GM04504 (cell line): ENCODE measurements at places on chromosomes 1 and 21.
A peak's percentile ranks its signal among the peaks of the same experiment; 100 is the strongest.

- peak; percentile 44 for DNase-seq
Observed at GRCh38 chr1:152048416-152049009, 11.7 kb upstream of the S100A11 start.

DNA sequence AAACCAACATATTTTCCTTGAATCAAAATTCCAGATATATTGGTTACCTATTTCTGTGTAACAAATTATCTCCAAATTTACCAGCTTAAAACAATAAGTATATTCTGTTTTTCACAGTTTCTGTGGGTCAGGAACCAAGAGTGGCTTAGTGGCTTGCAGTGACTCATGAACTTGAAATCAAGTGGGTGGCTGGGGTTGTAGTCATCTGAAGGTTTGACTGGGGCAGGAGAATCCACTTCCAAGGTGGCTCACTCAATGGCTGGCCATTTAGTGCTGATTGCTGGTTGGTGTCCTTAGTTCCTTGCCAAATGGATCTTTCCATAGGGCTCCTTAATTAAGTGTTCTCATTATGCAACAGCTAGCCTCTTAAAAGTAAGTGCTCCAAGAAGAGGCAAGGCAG lies 43.8 kb downstream of the ALG14 start:
- no peak for DNase-seq

DNA sequence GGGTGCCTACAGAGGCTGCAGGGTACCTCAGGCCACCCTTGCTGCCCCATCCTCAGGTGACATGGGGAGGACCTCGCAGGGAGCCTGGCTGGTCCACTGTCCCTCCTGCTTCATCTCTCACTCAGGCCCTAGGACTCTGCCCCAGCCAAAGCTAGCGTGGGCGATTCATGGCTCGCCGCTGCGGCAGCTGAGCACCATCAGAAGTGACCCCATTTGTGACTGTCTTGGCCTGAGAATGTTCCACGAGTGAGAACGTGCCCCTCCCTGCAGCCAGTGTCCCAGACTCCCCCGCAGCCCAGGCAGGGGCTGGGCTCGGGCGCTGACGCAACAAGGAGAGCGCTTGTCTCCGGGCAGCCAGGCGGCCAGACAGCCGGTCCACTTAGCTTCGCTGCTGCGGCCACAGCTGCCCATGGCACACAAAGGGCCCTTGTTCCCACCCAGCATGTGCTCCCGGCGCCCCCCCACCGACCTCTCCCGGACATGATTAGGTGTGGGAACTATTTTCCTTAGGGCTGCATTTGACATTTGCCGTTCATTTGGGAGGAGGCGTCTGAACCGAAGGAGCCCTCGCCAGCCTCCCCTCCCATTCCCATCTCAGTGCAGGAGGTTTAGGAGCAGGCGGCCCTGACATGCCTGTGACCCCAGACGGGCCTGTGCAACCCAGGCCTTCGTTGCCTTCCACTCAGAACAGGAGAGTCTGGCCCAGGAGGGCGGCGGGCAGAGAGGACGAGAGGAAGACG lies 19.3 kb upstream of the POFUT2 start:
- DNase-seq, result peak; percentile 33

GRCh38 chr1:37274486-37274885 lies 199.9 kb upstream of the ZC3H12A start:
- DNase-seq, result no peak

- no peak for DNase-seq
Observed at GRCh38 chr1:204566583-204566955, 50.4 kb downstream of the MDM4 start.

GRCh38 chr21:40830836-40831235 lies 16.1 kb downstream of the DSCAM start:
- DNase-seq, result no peak

- DNase-seq, result no peak
Observed at GRCh38 chr1:40796939-40797667, 13.5 kb downstream of the KCNQ4 start.

DNA sequence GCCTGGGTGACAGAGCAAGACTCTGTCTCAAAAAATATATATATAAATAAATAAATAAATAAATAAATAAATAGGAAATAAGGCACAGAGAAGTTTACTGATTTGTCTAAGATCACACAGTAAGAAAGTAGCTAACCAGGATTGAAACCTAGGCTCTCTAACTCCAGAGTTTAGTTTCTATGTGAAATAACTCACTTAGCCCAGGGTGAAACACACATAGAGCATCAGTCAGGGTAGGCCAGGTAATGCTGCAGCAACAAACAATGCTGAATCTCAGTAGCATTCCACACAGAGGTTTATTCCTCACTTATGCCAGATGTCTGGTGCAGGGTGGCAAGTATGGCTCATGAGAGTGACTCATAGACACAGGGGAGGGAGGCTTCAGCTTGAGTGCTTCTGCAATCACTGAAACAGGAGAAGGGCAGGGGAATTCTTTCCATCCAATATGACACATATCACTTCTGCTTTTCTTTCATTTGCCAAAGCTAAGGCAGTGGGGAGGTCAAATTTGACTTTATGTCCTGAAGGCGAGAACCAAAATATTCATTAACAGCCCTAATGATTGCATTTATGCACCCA lies 37.1 kb upstream of the KANK4 start:
- DNase-seq, result peak; percentile 47

GRCh38 chr1:236494586-236495466 lies 29.0 kb upstream of the LGALS8 start:
- DNase-seq, result no peak

DNA sequence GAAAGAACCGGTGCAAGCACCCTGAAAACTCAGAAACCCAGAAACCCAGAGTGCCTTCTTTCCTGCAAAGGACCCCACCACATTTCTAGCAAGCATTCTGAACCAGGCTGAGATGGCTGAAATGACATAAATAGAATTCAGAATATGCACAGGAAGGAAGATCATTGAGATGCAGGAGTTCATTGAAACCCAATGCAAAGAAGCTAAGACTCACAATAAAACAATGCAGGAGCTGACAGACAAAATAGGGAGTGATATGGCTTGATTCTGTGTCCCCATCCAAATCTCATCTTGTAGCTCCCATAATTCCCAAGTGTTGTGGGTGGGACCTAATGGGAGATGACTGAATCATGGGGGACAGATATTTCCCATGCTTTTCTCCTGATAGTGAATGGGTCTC lies 22.8 kb upstream of the SGIP1 start:
- DNase-seq, result no peak

- no peak for DNase-seq
Observed at GRCh38 chr1:23356471-23357137, 12.5 kb upstream of the HNRNPR start.

GRCh38 chr21:31530897-31531705 lies 128.4 kb upstream of the SOD1 start:
- no peak for DNase-seq

DNA sequence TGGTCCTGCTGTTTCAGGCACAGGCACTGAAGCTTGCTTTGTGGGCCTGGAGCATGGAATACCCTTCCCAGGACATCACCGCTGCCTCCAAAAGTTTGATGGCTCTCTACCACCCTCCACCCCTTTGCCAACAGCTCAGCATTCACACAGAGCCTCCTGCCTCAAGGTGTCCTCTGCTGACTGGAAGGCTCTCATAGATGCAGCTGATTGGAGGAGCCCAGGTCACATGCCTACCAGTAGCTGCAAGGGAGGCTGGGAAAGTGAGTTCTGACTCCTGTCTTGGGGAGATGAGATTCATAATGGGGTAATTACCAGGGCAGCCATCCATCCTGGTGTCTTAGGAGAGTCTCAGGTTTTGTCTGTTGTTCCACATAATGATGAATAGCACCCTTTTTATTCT lies 124.8 kb upstream of the GRIK3 start:
- no peak for DNase-seq

DNA sequence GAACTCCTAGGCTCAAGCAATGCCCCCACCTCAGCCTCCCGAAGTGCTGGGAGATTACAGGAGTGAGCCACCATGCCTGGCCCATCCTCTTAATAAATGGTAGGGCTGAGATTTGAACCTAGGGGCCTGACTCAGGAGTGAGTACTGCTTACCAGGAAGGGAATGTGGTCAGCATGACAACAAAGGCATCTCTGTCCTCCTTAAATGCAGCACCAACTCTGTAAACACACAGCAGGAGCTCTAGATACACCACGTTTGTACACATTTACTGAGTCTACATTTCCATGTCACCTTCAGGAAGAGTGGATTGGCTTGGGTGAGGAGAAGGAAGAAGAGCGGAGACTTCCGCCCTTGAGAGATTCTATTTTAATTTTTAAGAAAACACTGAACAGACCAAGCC lies 38.5 kb downstream of the HIVEP3 start:
- no peak for DNase-seq

GRCh38 chr1:183769956-183770815 lies 34.7 kb upstream of the RGL1 start:
- DNase-seq, result no peak

DNA sequence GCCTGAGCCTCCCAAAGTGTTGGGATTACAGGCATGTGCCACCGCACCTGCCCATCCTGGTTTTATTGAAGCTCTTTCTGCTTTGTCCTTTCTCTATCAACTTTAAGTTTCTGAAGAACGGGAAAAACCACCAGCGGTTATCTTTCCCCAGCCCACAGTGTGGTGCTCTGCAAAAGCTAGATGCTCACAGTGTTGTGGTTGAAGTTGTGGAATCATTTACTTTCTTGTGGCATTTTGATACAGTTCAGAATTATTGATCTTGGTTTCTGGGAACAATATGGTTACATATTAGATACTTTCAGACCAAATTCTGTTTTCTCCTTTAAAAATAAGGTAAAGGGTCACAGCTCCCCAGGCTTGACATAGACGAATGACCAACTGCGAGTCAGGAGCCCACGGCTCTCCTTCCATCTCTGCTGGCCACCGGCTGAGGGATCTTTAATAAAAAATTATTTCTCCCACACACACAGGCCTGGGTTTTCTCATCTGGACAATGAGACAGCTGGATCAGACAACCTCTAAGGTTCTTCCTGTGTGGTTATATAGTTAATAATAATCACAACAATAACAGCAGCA lies 385.3 kb downstream of the SETD4 start:
- no peak for DNase-seq

- DNase-seq, result no peak
Observed at GRCh38 chr21:26025536-26026512, 144.7 kb downstream of the APP start.

DNA sequence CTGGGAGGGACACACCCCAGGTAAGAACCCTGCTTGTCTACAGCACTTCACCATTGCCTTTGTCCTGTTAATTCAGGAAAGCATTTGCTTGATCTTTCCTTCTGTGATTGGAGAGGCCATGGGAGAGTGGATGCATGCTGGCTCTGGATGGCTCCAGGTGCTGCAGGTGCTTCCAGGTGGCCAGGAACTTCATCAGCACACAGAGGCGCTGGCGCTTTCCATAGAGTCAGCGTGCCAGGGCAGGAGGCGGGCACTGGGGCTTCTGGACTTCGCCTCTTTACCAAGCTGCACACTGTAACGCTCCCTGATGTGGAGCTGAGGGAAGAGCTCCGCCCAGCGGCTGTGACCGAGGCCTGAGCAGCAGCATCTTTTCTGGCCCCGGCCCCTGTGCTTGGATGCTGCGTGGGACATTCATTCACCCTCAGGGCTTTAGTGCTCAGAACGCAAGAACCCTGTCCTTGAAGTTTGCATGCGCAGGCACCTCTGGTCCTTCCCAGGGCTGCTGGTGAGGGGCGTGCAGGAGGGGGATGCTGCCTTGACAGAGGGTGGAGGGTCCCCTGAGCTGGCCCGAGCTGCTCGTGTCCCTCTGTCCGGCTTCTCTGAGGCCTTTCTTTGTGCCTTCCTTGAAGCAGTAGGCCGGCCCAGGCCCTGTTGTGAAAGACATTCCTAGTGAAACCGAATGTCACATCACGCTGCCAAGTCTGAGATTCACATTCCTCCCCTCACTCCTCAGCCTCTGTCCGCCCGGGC lies 1.6 kb upstream of the MX2 start:
- DNase-seq, result peak; percentile 36

GRCh38 chr1:229940684-229941083 lies 126.4 kb upstream of the GALNT2 start:
- DNase-seq, result no peak

GRCh38 chr1:23168445-23169194 lies at the start of gene LUZP1:
Gene LUZP1 (minus strand): TSS chr1:23168856.
- DNase-seq, result peak; percentile 78

GRCh38 chr1:30725450-30726095 lies 2.2 kb upstream of the MATN1 start:
- DNase-seq, result no peak

DNA sequence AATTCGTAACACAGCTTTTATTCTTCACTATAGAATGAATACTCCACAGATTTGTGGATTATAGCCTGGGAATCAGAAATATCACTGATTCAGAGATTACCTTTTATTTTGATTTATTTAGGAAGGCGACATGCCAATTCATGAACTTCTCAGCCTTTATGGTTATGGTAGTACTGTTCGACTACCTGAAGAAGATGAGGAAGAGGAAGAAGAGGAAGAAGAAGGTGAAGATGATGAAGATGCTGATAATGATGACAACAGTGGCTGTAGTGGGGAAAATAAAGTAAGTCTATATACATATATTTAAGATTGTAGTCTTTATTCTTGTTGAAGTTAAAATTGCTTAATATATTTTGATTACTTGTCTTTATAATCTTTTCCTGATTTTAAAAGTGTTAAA lies 33.1 kb downstream of the MIER1 start:
- DNase-seq, result no peak

DNA sequence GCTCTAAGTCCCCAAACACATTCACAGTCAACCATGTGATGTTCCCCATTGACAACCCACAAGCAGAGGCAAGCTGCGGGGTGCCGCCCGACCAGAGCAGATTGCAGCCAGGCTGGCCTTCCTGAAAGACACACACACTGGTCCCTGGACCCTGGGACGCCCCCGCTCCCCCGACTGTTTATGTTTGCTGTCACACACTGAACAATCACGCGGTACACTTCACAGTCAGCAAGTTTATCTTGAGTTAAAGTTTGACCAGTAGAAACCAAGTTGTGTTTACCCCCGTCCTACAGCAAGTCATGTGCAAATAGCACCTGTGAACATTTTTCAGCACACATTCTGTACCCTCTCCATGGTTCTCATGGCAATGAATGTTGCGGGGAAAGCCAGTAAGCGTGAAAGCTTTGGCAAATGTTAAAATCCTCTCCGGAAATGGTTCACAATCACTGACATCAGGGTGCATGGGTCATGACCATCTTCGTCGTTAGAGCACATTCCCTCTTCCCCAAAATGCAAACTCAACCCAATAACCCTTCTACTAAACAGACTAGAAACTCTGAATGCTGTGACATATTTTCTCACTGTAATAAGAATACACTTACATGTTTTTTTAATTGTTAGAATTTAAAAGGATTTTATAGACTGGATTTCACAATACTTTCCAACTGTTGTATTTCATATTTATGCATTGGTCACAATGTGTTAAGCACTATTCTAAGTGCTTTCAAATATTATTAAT lies 33.3 kb upstream of the IRF2BP2 start:
- DNase-seq, result no peak
